NCI-H187 (cell line): ENCODE measurements at places on chromosomes 2 and 18.

DNA sequence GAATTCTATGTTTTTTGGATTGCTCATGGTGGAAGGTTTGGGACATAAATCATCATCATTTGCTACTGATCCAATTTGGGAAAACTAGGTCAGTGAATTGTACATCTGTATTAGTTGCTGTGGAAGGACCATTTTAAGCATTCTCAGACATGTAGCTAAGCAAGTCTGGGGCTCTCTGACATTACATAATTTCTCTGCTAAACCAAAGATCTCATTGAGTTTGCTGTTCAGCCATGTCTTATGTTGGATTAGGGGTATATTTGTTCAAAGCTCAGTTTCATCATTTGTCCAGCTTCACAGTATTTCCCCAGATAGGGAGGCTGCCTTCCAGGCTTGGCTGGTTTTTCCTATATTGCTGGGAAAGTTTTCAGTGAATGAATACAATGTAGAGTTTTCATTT lies 399.7 kb downstream of the MTX2 start:
- no peak for DNase-seq

DNA sequence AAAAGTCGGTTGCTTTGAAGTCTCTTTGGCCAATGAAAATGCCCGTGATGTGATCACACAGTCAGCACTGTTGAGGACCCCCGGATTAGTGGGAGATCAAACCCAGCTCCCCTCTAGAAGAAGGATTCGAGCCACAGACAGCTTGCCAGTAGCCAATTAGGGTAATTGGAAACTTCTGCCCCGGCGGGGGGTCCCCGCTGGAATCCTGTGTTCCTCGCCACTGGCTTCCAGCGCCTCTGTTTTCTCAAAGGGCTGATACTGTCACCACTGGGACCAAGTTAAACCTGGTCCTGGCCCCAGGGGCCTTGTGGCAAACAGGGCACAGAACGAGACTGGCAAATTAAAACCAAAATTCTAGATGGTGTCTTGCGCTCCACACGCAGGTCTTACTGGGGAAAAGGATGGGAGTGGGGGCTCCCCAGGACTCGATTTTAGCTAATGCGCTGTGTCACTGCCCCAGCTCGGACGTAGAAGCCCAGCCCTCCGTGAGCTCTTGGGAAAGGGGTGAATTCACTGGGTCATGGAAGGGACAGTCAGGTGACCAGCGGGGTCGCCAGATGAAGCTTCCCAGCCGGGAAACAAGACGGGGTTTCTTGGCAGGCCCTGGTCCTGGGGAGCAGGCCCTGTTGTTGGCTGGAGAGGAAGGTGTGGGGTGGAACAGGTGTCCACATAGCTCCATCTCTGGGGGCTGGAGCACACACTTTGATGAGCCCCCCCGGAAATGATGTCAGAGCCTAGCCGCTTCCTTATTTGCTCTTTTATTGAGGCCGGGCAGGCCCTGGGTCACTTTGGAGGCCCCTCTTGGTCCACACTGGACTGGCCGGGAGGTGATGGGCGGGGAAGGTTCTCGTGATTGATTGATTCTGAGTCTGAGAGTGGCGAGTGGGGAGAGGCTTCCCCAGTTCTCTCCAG lies 90.2 kb downstream of the SMAD7 start:
- DNase-seq, result no peak

- DNase-seq, result no peak
These were observed 1626.3 kb upstream of the CELF4 start for GRCh38 chr18:39191931-39192330.

GRCh38 chr2:219520079-219520478 lies 5.8 kb downstream of the ASIC4 start:
- DNase-seq, result no peak

GRCh38 chr2:24174851-24175277 lies at the start of gene FAM228A:
Gene FAM228A, plus strand, starts transcription at chr2:24175053. Its CDS starts 428 bp downstream, at chr2:24175481.
- DNase-seq, result no peak

- DNase-seq, result no peak
These were observed 141.9 kb downstream of the SLC4A3 start for GRCh38 chr2:219769090-219769910.

GRCh38 chr18:62610351-62610700 lies 87.5 kb downstream of the ZCCHC2 start:
- DNase-seq, result no peak

DNA sequence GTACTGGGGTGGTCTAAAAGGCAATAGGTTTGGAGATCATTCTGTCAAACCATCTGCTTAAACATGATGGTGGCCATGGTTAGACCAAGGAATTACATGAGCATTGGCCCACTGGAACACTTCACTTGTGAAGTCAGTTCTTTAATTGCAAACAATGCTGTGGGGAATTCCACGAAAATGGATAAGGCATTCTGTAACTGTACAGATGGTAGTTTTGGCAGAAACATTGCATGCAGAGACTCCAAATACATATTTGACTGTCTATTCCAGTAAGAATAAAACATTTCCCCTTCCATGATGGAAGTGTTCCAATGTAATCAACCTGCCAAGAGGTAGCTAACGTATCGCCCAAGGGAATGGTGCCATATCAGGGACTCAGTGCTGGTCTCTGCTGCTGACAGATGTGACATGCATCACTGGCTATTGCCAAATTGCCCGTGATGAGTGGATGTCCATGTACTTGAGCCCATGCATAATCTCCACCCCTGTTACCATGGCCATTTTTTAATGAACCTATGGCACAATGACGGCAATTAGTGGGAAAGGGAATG lies 417.9 kb downstream of the CDH7 start:
- no peak for DNase-seq

DNA sequence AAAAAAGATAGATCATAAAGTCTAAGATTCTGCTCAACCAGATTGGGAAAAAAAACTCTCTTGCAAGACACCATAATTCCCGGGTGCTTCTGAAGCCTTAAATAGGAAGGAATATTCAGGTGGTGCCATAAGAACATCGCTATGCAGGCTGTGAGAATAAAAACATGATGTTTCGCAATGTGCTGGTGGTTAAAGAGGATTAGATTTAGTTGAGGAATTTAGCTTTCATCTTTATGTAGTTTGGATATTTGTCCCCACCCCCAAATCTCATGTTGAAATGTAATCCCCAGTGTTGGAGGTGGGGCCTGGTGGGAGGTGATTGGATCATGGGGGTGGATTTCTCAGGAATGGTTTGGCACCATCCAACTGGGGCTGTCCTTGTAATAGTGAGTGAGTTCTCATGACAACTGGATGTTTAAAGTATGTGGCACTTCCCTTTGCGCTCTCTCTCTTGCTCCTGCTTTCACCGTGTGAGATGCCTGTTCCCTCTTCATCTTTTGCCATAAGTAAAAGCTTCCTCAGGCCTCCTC lies 132.2 kb downstream of the AKAIN1 start:
- no peak for DNase-seq

GRCh38 chr2:168767258-168767657 lies 35.2 kb upstream of the NOSTRIN start:
- no peak for DNase-seq

DNA sequence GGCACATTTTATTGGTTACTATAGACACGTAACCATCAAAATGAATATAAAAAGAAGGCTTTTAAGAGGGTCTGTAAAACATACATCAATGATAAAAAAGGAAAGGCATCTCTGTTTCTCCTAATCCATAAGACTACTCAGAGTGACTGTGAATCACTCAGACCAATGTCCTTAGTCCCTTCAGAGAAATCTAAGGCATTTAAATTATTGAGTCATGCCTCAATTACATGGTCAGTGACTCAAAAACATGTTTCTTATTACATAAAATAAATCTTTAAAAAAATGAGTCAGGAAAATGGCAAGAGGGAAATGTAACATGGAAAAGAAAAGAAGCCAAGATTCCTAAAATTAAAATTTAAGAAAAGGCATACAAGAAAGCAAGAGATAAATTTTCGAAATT lies 146.6 kb downstream of the ERBB4 start:
- DNase-seq, result no peak

DNA sequence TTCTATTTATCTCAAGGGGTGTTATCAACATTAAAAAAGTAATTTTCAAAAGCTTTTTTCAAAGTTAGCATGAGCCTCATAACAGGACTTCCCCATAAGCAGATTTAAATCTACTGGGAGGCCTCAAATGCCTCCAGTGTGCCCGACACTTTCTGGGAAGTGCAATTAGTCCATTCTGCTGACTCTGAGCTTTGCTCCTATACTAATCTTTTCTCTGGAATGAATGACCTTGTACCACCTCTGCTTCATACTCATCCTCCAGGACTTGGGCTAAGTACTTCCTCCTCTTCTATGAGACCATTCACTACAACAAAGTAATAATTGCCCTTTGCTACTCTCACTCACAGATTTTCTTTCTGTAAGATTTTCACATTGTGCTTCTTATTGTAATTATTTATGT lies 111.1 kb downstream of the RIT2 start:
- DNase-seq, result no peak

DNA sequence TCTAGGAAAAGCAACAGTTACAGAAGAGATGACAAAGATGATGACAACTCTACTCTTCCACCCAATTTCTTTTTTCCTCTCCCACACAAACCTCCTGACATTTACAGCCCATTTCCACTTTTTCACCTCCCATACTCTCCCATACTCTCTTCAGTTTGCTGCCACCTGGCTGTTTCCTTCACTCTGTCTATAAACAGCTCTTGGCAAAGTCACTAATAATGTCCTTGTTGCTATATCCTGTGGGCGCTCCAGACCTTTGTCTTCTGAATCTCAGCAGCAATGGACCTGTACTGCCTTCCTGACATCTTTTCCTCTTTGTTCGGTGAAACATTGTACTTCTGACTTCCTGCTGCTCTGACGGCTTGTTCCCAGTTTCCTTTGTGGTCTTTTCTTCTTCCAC lies 60.7 kb upstream of the CAVIN2 start:
- DNase-seq, result no peak

DNA sequence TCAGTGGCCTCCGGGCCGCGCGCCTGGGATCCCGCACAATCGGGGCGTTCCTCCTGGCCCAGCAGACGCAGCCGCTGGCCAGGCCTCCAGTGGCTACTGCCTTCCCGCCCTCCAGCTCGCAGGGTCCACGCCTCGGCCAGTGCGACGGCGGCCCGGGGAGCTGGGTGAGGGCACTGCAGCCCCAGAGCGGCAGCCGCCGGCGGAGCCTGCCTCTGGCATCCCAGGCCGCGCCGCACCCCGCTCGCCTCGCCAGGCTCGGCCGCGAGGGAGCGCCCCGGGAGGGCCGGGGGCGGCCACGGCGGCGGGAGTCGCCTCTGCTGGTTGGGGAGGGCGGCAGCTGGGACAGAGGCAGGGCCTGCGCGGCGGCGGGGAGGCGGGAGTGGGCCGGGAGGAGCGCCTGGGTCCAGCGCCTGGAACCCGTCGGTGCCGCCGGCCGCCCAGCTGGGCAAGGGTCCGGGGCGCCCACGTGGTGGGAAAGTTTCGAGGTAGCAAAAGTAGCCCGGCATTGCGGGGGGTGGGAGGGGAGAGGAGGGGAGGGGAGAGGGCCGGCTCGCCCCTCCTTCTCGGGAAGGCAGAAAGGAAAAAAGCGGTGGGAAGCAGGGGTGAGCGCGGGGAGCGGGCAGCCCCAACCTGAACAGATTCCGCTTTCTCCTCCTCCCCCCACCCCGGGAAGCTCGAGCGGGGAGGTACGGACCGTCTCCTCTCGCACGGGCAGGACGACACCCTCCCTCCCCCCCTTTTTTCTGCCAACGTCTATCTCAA lies 1.5 kb upstream of the INHBB start:
- DNase-seq, result no peak

GRCh38 chr2:198597648-198598047 lies 793.3 kb downstream of the PLCL1 start:
- no peak for DNase-seq

DNA sequence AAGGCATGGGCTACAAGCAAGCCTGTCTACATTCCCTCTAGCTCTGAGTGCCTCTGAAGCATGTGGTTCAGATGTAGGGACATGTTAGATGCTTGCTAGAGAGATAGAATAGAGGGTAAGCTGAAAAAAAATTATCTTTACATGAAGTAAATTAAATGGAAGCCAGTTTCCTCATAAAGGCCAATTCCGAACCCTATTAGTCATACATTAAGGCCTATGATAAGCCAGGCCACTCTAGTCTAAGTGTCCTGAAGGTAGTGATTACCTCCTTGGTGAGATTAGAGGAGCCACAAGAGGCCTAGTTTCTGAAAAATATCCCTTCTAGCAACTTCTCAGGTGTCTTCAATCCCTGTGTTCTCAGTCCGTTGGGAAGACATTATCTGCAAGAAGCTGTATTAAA lies 72.4 kb upstream of the NPAS2 start:
- no peak for DNase-seq

DNA sequence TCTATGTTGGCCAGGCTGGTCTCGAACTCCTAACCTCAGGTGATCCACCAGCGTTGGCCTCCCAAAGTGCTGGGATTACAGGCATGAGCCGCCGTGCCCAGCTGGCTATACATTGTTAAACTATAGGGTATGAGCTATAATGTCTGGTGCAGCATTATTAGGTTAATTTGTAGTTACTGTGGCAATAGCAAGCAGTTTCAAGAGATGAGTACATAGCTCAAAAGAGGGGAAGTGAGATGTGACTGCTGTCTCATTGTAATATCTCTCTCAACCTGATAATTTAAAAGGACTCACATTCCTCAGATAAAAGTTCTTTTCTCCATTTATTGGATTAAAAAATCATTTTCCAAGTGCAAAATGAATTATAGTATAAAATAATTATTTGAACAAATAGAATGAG lies 116.4 kb downstream of the INO80D start:
- DNase-seq, result no peak

GRCh38 chr18:35159782-35160181 lies 81.1 kb upstream of the ZNF397 start:
- DNase-seq, result no peak

DNA sequence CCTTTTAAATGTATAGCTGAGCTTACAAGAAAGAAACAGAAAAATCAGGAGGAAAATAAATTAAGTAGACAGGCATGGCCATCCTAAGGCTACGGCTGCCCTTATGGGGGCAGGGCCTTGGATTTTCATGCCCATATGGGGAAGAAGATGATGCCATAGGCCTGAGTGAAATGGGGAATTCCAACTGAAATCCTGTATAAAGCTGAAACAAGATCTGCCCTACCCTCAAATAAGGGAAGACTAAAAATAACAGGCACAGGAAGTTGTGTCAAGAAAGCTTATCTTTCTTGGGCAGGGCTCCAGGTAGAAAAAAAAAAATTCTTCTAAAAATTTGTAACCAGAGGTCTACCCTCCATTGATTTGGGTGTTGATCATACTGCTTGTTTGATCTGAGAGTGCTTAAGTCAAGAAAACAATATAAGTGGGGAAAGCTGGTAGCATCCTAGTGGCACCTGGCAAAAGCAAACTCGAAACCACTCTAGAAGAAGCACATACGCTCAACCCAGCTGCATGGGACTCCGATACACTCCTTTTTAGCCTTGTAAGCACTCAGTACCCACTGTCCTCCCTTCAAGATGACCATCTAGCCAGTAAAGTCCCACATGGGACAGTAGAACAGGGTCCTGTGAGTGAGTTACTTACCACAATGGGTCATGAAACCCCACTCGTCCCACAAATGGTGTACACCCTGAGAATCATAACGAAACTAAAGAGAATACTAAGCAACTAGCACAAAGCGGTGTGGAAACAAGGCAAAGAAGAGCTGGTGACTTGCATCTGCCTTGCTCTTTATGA lies 22.3 kb downstream of the DNAH7 start:
- DNase-seq, result no peak
